ENCODE measurements at places on chromosomes 7 and 10. TPM values are rescaled to one million over a fixed set of nuclear protein-coding genes. Genes with fewer than 3 reads are reported as not detected.

CLRN3 gene
- total RNA-seq = not detected

- no peak for DNase-seq
Measured at GRCh38 chr7:98907570-98907969, 29.2 kb downstream of the TRRAP start.

CALML5 gene
- not detected for total RNA-seq

DNA sequence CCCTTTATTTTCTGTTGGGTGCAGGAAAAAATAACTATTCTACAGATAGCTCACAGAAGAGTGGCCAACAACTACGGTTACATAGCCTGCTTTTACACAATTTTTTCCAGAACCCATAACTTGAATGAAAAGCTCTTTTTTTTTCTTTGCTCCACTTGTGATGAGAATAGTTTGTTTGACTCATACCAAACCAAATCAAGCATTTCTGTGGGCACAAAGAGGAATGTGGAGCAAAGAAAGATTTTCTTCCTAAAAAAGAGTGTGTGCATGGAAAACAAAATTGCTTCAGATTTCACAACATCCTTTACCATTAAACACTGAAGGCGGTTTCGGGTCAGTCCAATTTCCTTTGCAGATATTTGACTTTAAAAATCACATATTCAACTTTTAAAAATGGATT, 54.8 kb upstream of the RAB11FIP2 start:
- DNase-seq = no peak

COL13A1 gene
- not detected for total RNA-seq

DNA sequence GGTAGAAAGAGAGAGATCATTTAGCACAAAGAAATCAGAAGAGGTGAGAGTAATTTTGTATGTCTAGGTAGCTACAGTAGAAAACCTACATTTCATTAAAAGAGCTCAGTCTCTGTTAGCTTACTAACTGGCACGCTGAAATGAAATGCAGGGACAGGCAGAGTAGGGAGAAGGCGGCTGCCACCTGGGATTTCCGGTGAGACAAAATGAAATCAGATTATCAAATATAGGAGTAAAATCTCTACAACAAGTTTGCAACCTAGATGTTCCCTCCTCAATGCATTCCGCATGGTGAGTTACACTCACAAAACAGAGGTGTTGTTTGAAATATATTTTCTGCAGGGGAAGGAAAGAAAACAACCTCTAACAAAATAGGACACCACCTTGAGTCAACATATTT, 55.9 kb downstream of the VOPP1 start:
- no peak for DNase-seq

MYH16 gene
- total RNA-seq = 0.13 TPM

GRCh38 chr7:78063758-78064157, 265.2 kb downstream of the PHTF2 start:
- no peak for DNase-seq

GRCh38 chr7:151769188-151769821, 107.6 kb downstream of the PRKAG2 start:
- DNase-seq = peak; percentile 60

DNA sequence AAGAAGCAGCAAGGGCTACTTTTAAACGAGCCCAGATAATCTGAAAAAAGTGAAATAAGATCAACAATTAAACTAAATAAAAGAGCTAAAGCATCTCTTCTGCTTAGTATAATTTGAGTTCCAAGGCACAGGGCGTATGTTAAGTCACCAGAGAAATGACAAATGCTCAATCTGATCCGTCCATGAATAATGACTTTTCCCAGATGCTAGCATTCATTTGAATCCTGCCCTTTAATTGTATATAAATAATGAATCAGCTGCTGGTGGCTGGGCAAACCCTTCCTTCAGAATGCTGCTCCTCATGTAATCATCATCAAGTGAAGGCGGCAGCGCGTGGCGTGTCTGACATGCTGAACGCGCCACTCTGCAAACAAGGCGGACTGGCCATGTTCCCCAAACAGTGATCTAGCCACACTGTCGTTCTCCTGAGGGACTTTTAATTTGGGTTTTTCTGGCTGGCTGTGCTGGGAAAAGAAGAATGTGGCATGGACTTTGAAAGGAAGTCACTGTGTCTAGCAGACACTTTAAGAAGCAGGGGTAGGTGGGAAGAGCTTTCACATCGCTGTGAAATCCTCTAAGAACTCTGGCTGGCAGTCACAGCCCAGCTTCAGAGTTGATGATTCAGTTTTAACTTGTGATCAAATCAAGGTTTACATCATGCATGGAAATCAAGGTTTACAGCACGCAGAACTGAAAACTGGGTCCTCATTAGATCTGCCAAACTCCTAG, 70.7 kb downstream of the BEND7 start:
- no peak for DNase-seq

- no peak for DNase-seq
Measured at GRCh38 chr7:110157631-110158362, 933.1 kb upstream of the LRRN3 start.

GRCh38 chr7:43906331-43907010, at the start of gene URGCP:
TSS of gene URGCP (minus strand) at chr7:43906596. CDS start at chr7:43906575, 21 bp downstream.
- DNase-seq = no peak

DNA sequence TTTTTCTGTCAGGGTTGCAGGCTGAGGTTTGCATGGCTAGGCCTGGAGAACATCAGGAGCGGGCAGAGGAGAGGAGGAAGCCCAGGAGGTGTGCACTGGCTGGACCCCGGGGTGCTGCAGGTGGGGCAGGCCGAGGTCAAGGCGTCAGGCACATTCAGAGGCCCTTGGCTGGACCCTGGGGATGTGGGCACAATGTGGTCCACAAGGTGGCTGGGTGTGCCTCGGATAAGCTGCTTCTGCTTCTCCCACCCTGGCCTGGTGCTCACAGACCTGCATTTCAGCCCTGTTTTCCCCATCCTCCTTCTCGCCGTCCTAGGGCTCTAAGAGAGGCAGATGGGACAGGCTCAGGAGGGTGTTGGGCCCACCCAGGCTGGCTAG, 108.2 kb downstream of the ADCY1 start:
- no peak for DNase-seq
